ENCODE measurements at places on chromosomes 16 and 17. TPM values are rescaled to one million over a fixed set of nuclear protein-coding genes. Genes with fewer than 3 reads are reported as not detected.

DNA sequence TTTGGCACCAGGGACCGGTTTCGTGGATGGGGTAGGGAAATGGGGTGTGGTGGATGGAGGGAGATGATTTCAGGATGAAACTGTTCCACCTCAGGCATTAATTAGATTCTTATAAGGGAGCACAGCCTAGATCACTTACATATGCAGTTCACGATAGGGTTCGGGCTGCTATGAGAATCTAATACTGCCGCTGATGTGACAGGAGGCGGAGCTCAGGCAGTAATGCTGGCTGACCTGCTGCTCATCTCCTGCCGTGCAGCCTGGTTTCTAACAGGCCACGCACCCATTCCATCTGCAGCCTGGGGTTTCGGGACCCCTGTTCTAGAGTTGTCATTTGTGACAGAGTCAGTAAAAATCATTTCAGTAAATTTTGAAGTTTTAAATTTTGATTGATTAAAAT lies 99.7 kb downstream of the CHD9 start:
- no peaks in the 10 kb centered on the region for H3K4me1 ChIP-seq
- DNase-seq: no peak
- H3K27ac ChIP-seq: no peak overlapping the region
- H3K27me3 ChIP-seq: no peaks in the 10 kb centered on the region
- H3K36me3 ChIP-seq: peaks cover 14% of the 10 kb centered on the region
- no peak overlapping the region for H3K4me3 ChIP-seq

Gene TBC1D3K
- not detected for total RNA-seq

DNA sequence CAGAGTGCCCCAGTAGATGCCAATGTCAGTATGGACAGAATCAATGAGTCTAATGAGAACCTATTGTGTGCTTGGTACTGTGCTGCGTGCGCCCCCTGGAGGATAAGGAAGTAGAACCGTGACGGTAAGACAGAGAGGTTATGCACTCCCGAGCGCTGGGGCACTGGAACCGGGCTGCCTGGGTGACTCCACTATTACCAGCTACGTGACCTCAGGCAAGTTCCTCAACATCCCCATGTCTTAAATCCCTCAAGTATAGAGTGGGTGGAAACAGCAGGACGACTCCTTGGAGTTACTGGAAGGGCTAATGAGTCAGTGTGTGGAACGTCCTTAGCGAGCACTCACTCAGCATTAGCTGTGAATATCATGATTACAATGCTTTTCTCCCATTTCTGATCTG lies 16.2 kb downstream of the CHST4 start:
- no peak overlapping the region for H3K4me3 ChIP-seq
- peak; percentile 86 for DNase-seq
- H3K27ac ChIP-seq: no peak overlapping the region
- peaks cover 8% of the 10 kb centered on the region for H3K27me3 ChIP-seq

GRCh38 chr17:57995076-57995956 lies 7.3 kb upstream of the VEZF1 start:
- peaks cover 34% of the 10 kb centered on the region for H3K36me3 ChIP-seq
- DNase-seq: peak; percentile 77
- peak overlapping the region; percentile 21 for H3K27ac ChIP-seq

Gene PRSS36
- 0.26 TPM for total RNA-seq

Gene TEDC2
- total RNA-seq: 23.1 TPM

Gene GPR179
- 0.07 TPM for total RNA-seq

Gene CSH2
- total RNA-seq: not detected

- H3K27me3 ChIP-seq: no peaks in the 10 kb centered on the region
- H3K4me3 ChIP-seq: no peak overlapping the region
- no peak for DNase-seq
- H3K27ac ChIP-seq: no peak overlapping the region
- peaks cover 40% of the 10 kb centered on the region for H3K4me1 ChIP-seq
- peaks cover 7% of the 10 kb centered on the region for H3K36me3 ChIP-seq
These were observed 32.3 kb downstream of the AXIN1 start for GRCh38 chr16:320206-320605.

Gene TP53TG3B
- 0.72 TPM for total RNA-seq

GRCh38 chr17:80270836-80271235 lies 10.2 kb downstream of the RNF213 start:
- H3K4me1 ChIP-seq: peaks cover 52% of the 10 kb centered on the region
- peak overlapping the region; percentile 1 for H3K4me3 ChIP-seq
- DNase-seq: peak; percentile 72
- no peaks in the 10 kb centered on the region for H3K27me3 ChIP-seq
- H3K36me3 ChIP-seq: peaks cover 44% of the 10 kb centered on the region

GRCh38 chr17:58913971-58914769 lies 158.5 kb downstream of the PPM1E start:
- no peak overlapping the region for H3K4me3 ChIP-seq
- H3K27ac ChIP-seq: no peak overlapping the region
- no peak for DNase-seq
- no peaks in the 10 kb centered on the region for H3K36me3 ChIP-seq

Gene TMEM132E
- not detected for total RNA-seq

- H3K27ac ChIP-seq: no peak overlapping the region
- H3K36me3 ChIP-seq: no peaks in the 10 kb centered on the region
- peaks cover 3% of the 10 kb centered on the region for H3K4me1 ChIP-seq
- no peaks in the 10 kb centered on the region for H3K27me3 ChIP-seq
- no peak overlapping the region for H3K4me3 ChIP-seq
These were observed 52.7 kb downstream of the TMEM235 start for GRCh38 chr17:78284146-78284545.

- H3K27ac ChIP-seq: no peak overlapping the region
- H3K4me1 ChIP-seq: peaks cover 5% of the 10 kb centered on the region
- DNase-seq: no peak
These were observed 2.6 kb downstream of the LRRC75A start for GRCh38 chr17:16489431-16489830.

GRCh38 chr16:49910541-49911071 lies 54.7 kb upstream of the ZNF423 start:
- no peak for DNase-seq
- no peak overlapping the region for H3K27ac ChIP-seq
- H3K4me1 ChIP-seq: no peaks in the 10 kb centered on the region
- no peaks in the 10 kb centered on the region for H3K36me3 ChIP-seq
- H3K27me3 ChIP-seq: no peaks in the 10 kb centered on the region

Gene CCL17
- 1.4 TPM for total RNA-seq

Data from activated CD4-positive, alpha-beta T cell treated with anti-CD3 and anti-CD28 coated beads for 36 hours (primary cell).